Activated naive CD4-positive, alpha-beta T cell (primary cell): ENCODE measurements at places on chromosomes 3 and 15.

- no peak for DNase-seq
Observed at GRCh38 chr3:23304424-23304823, 101.3 kb downstream of the UBE2E2 start.

DNA sequence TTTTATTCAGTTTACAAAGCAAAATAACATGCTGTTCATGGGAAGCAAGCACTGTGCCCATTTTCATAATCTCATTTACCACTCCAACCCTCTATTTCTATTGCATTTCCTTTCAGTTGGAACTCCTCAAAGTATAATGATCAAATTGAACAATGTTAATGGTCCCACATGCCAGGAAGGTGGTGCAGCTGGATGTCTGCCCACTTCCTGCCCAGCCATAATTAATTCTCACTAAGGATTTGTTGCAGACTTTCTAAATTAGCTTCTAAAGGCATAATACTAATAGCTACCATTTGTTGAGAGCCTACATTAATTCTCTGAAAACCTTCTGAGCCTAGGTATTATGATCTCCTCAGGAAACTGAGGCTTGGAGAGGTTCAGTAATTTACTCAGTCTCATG lies 316.1 kb upstream of the TPM1 start:
- no peak for DNase-seq

DNA sequence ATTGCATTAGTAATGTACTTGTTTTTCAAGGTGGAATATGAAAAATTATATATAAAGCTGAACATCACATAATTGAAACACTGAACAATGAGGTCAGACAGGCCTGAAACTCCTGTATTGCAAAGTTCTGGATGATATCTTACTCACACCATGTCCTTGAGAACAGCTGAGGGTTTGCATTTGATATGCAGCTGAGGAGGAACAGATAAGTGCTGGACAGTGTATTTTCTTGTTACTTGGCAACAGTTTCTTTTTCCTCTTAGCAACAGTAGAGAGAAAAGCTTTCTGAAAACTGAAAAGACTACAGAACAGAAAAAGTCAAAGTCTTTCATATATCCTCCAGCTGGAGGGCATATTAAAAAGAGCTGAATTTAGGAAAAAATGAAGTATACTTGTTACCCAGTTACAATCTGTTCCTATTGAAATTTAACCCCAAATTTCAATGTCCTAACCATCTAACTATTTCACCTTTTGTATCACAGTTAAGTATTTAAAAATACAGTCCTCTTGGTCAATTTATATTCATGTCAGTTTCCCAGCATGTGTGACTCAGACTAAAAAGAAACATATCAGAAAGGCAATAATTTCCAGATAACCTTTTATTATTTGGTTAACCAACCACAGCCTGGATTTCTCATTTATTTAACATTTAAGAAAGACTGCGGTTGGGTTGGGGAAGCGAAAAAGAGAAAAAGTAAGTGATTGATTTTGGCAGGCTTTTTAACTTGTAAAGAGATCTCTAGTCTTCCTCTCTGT lies 733.0 kb upstream of the DPPA4 start:
- no peak for DNase-seq

DNA sequence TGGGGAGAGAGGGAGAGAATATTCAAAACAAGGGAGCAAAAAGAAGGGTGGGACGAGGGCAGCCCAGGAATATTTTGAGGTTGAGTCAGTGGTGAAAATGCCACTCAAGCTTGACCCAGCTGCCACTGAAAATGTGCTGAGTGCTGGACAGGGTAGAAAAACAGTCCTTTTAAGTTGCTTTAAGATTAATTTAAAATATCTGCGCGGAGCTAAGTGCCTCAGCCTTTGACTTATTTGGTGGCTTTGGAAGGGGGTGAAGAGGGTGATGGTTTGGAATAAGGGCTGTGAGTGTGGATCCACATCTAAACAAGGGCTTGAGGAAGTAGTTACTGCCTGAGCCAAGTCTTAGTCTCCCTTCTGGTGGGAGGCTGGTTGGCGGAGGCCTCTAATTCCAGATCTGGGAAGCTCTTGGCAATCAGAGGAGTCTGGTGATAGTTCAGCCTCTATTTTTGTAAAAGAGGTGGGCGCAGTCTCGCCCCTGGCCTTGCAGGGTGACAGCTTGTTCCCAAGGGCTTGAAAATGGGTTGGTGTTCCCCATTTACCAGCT lies 280.8 kb upstream of the ROPN1 start:
- DNase-seq, result no peak

GRCh38 chr15:42344763-42345162 lies 14.5 kb upstream of the CAPN3 start:
- no peak for DNase-seq

- DNase-seq, result no peak
Observed at GRCh38 chr15:74229686-74230085, 6.4 kb upstream of the CCDC33 start.

DNA sequence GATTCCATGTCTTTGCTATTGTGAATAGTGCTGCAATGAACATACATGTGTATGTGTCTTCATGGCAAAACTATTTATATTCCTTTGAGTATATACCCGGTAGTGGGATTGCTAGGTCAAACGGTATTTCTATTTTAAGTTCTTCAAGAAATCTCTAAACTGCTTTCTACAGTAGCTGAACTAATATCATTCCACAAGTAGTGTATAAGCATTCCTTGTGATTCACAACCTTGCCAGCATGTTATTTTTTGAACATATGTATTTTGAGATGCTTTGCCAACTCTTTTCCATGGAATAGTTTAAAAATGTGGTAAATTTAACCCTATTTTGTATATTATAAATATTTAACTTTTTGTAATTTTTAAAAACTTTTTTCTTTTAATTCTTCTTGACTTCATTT lies 592.7 kb upstream of the NAALADL2 start:
- DNase-seq, result no peak

DNA sequence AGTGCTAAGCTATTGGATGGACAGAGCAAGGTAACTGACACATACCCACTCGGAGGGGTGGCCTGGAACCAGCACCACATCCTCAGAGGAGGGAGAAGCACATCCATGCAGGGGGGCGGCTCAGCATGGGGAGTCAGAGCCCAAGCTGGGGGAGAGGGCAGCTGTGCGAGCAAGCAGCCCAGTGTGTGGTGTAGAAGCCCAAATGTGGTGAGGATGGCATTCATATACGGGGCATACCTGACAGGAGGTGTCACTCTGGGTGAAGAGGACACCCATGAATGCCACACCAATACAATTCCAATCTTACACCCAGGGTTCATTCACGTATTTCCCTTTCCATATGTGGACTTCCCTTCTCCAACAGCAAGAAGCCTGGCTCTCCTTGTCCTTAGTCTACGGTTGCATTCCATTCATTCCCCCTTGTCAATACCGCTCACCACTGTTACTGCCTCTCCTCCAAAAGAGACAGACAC lies 58.7 kb upstream of the ACAN start:
- no peak for DNase-seq

DNA sequence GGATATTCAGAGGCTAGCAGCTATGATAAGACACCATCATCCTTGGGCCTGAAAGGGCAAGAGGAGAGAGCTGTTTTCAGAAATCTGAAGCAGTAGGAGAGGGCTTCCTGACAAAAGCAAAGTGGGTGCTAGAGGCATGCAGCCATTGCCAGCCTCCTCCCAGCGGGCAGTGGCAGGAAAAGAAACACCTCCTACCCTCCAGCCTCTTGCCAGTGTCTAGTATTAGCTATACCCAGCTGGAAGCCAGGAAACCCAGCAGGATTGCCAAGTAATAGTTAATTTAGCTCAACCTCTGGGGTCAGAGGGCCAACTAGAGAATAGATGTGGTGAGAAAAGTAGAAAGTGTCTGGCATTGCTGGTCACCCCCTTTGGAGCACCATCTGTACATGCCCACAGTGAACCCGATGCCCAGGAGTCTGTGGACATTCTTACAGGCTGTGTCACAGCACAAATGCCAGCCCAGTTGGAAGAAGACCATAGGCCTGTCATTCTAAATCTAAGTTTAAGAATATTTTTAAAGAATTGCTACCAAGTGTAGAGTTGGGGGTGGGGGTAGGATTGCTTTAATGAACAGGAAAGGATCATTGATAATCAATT lies 85.3 kb downstream of the HCN4 start:
- no peak for DNase-seq

- DNase-seq, result no peak
Observed at GRCh38 chr3:50163572-50164455, 8.7 kb downstream of the SEMA3F start.

- DNase-seq, result no peak
Observed at GRCh38 chr15:38609097-38609738, 44.6 kb upstream of the RASGRP1 start.

- DNase-seq, result no peak
Observed at GRCh38 chr3:86969500-86970189, 21.3 kb downstream of the VGLL3 start.

DNA sequence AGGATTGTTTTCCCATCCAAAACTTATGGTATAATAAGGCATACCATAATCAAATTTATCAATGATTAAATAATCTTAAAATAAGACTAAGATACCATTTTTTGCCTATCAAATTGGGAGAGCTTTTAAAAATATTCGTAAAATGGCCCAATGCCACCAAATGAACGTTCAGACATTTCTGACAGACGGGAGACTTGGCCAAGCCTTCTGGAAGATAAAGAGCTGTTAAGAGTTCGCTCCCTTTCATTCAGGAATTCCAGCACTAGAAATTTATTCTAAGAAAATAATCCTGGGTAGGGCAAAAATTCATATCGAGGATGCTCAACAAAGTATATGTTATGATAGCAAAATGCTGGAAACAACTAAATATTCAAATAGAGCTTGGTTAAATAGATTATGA lies 85.6 kb upstream of the NEO1 start:
- DNase-seq, result no peak

GRCh38 chr3:7410782-7411181 lies 549.9 kb downstream of the GRM7 start:
- DNase-seq, result no peak

DNA sequence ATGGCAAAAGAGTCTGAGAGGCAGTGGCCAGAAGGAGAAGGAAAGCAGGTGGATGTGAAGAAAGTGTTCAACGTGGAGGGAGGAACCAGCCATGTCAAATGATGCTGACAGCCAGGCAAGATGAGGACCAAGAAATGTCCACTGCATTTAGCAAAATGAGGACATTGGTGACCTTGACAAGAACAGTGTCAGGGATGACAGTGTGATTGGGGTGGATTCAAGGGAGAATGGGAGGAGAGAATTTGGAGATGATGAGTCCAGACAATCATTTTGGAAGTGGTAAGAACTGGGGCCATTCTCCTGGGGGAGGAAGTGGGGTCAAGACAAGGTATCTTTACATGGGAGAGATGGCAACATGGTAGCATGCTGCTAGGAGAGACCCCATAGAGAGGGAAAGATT lies 47.4 kb downstream of the CPN2 start:
- no peak for DNase-seq

- DNase-seq, result no peak
Observed at GRCh38 chr3:171157286-171157685, 130.8 kb upstream of the SLC2A2 start.

DNA sequence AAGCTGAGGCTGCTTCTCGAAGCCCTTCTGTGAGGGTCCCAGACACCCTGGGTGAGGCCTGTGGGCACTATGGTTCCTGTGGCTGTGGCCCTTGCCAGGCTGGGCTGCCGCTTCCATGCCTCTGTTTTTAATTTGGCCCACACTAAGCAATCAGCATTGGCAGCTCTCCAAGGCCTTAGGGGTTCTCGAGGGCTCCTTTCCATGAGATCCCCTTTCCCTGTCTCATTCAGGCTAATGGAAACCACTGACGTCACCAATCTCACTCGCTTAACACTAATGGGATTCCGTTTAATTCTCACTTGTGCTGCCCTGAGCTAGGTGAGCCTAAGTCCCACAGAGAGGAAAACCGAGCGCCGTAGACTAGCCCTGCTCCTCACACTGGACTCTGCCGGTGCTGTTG lies 60.2 kb upstream of the RAB6B start:
- no peak for DNase-seq

- no peak for DNase-seq
Observed at GRCh38 chr3:48830715-48831114, 17.0 kb downstream of the PRKAR2A start.

GRCh38 chr3:24088782-24089181 lies 143.7 kb downstream of the NR1D2 start:
- no peak for DNase-seq

DNA sequence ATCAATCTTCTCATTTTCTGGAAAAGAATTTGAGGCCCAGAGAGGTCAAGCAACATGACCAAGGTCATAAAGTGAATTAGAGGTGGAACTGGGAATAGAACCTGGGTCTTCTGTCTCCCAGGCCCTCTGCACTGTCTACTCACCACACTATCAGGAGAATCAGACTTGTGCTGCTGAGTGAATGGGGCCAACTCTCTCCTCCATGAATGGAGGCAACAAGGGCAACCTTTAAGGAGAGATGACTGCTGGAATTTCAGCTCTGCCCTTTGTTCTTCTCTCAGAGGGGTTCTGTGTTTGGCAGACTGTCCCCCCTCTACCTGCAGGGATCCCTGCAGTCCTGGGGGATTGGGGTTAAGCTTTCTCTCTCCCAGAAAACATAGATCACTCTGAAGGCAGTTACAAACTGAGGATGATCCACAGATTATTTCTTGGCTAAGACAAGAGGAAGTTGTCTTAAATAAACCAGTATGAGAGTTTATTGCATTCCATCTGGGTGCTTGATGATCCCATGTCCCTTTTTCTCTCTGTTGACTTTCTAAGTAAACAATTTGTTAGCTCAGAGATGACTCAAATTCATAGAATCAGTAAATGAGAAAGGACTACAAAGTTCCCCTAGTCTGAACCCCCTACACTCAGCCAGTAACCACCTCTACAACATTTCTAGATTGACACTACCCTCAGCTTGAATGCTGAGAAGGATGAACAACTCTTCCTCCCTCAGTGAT lies 99.0 kb upstream of the LIPC start:
- no peak for DNase-seq

- no peak for DNase-seq
Observed at GRCh38 chr15:25706176-25706955, 156.8 kb downstream of the ATP10A start.

DNA sequence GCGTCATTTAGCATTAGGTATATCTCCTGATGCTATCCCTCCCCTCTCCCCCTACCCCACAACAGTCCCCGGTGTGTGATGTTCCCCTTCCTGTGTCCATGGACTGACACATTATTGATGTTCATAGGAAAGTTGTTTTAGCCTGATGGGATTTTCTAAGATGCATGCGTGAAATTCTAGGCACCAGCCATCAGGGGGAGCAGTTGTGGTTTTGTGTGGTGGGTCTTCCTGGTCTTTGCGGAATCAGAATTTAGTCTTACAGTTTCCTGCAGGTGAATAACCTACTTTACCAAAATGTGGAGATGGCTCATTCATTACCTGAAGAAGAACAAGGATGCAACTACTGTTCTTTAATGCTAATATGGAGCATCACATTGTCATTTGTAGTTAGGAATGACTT lies 455.0 kb upstream of the THBS1 start:
- DNase-seq, result no peak

- no peak for DNase-seq
Observed at GRCh38 chr15:45585069-45585791, 1.9 kb upstream of the BLOC1S6 start.

GRCh38 chr3:128487538-128487812 lies 5.5 kb downstream of the GATA2 start:
- DNase-seq, result no peak

DNA sequence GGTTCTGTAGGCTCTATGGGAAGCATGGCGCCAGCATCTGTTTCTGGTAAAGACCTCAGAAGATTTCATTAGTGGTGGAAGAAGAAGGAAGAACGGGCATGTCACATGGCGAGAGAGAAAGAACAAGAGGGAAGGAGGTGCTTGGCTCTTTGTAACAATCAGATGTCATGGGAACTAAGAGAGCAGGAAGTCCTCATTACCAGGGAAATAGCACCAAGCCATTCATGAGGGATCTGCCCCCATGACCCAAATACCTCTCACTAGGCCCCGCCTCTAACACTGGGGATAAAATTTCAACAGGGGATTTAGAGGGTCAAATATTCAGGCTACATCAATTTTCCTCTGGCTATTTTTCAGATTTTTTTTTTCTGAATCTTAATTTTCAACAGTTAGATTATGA lies 954.3 kb downstream of the SQOR start:
- no peak for DNase-seq
